ENCODE measurements at places on chromosomes 6 and 20.

DNA sequence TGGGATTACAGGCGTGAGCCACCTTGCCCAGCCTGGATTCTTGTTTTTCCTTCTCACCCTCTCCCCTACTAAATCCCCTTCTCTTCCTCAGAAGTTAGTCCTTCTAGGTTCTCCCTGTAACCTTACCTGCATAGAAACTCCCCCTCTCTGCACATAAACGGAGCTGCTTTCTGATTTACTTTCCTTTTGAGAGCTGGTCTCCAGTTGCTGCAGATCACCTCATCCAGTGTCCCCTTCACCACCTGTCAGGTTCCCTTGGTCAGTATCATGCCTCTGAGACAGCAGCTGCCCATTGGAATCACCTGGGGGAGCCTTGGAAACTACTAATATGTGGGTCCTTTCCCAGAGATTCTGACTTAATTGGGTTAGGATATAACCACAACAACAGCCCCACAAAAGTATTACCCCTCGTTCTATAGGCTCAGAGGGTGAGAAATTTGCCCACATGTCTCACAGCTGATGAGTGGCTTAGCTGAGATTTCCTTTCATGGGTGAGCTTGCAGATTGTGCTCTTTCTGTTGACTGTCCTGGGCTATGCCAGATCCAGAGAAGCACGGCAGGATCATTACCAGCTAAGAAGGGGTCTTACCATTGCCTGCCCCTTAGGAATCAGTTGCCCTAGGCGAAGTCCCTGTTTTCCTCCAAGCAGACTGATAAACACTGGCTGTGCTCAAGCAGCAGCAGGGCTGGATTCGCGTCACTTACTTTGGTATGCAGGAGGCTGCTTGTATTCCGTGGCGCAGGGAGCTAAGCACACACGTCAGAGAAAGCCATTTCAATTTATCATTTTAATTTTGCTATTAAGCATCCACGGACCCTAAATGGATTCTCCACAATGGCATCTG, 51.3 kb downstream of the AKAP12 start:
- peak; percentile 93 for DNase-seq

- DNase-seq: no peak
Observed at GRCh38 chr20:53036992-53037391, 64.8 kb downstream of the TSHZ2 start.

DNA sequence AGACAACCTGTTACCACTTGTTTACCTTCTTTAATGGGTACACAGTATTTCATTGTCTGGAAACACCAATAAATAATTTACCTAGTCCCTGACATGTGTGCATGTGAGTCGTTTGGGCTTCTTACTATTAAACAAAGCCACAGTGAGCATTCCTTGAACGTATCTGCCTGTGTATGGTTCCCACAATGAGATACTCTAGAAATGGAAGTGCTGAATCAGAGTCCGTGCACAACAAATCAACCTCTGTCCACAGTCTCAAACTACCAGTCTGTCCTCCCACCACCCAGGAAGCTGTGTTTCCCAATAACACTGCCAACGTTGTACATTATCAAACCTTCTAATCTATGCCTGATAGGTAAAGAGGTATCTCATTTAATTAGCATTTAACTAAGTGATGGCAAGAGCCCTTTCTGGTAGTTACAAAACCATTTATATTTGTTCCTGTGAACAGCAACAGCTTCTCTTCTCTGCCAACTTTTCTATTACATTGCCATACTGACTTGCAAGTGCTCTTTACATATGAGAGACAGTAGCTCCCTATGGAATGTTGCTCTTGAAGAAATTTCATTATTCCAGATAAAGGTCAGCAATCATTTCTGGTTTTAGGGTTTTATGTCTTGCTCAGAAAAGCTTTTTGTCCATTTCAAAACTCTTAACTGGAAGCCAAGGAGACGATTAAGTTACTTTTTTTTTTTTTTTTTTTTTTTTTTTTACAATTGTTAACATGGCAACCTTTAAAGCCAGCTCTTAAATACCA, 14.7 kb downstream of the JAG1 start:
- peak; percentile 46 for DNase-seq

DNA sequence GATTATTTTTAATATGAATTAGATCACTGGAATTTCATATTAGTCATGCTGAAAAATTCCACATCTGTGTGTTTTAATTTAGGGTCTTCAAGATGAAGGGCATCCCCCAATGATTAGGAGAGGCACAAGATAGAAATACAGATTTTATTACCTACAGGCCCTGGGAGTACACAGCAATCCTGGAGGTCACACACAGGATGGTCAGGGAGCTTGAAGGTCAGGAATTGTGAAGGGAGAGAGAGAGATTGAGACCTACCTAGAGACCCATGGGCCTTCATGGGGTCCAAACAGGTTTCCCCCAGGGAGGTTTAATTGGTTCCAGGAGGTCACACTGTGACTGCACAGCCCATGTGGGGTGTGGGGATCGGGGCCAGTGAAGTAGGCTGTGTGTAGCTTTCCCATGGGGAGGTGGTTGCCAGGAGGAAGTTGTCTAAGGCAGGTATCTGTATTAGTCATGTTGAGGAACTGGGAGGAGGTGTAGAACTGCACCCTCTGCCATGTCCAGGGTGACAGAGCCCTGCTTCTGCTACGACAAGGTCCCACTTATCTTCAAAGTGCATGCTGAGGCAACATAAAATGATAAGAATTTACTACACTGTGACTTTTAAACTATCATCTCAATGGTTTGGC, 18.3 kb downstream of the SNX9 start:
- no peak for DNase-seq

- no peak for DNase-seq
Observed at GRCh38 chr6:40706178-40706577, 119.0 kb upstream of the LRFN2 start.
